Posterior vena cava (tissue), 2 donors: ENCODE measurements at places on chromosomes 2 and 18.

DNA sequence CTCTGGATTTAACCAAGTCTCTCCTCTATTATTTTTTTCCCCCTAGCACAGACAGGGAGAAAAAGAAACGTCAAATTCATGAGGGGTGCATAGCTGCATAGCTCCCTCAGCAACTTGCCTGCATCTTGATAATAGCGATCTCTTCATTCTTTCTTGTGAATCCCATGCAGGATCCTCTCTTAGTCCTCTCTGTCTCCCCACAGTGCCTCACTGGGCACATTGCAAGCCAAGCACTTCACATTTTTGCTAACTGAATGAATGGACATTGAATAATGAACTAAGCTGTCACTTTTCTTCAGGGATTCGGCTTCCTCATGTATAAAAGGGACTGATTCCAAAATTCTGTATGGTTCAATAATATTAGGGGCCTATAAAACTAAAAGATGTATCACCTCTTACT lies 2.9 kb upstream of the EPB41L3 start:
- DNase-seq, result no peak

- no peak for DNase-seq
Measured at GRCh38 chr2:172664766-172665165, 70.9 kb upstream of the RAPGEF4 start.

- no peak for DNase-seq
Measured at GRCh38 chr2:170245312-170245711, 67.4 kb downstream of the MYO3B start.

DNA sequence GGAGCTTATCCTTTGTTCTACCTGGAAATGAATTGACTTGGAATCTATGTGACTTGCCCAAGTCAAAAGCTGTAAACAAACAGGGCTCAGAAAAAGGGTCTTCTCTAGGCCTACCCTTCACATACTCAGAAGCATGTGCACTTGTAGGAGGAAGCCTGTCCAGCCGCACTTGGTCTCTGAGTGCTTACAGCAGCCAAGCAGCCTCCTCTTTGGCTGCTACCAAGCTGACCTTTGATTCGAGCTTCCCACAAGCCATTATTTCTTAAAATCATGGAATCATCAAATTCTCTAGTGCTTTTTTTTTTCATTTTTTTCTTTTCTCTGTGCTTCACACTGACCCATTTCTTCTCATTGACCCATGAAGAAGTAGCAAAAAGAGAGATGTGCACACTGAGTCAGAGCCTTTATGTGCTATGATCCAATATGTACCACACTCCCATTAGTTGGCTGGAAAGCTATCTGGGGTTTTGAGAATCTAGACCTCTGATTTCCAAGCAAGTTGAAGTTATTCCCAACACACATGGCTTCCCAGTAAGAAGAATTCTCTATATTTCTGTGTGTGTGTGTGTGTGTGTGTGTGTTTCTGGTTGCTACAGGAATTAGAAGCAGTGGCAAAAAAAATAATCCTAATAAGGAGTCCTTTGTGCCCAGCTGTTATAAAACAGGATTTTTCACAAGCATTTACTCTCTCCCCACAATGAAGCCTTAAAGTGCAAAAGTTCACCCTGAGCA lies 550.3 kb upstream of the TNP1 start:
- no peak for DNase-seq

DNA sequence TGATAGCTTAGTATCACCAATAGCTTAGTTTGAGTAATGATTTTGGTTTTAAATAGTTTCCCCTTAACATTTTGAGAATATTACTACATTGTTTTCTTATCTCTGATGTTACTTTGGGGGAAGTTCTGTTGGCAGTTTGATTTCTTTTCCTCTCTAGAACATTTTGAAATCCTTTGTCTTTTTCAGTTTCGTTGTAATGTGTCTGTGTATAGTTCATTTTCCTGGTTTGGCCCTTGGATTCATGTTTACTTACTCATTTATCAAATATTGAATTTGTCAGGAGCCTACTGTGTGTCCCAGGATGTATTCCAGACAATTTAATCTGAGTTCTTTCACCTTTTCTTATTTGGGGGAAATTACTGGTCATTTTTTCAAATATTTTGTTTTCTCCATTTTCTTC lies 16.7 kb downstream of the ANKRD12 start:
- no peak for DNase-seq

DNA sequence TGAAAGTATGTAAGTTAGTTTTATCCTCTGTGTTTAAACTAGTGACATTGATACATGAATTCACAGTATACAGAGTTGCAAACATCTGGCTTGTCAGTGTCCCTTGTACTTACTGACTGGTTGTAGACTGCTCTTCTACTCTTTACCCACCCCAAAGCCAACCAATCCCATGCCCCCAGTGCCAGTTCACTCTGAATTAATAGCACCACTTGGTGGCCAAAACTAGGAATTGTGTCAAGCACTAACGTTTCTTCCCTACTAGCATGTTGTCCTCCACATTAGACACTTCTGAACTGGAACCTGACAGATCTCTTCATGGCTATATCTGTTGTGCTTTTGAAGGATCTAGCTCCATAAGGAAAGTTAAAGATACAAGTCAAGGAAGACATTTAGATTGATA lies 27.2 kb upstream of the OTX1 start:
- DNase-seq, result no peak

DNA sequence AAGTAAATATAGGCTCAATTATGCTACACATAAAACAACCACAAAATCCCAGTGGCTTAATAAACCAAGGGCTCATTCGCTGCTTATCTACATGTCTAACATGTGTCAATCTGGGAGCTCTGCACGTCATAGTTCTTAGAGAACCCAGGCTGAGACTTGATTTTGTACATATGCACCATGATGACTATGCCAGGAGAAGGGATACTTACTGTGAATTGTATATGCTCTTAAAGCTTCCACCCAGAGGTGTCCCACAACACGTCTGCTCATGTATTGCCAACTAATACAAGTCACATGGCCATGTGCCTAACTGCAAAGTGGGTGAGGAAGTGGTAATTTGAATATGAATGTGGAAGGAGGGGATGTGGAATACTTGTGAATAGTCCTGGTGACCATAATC lies 262.1 kb downstream of the CPS1 start:
- DNase-seq, result no peak

DNA sequence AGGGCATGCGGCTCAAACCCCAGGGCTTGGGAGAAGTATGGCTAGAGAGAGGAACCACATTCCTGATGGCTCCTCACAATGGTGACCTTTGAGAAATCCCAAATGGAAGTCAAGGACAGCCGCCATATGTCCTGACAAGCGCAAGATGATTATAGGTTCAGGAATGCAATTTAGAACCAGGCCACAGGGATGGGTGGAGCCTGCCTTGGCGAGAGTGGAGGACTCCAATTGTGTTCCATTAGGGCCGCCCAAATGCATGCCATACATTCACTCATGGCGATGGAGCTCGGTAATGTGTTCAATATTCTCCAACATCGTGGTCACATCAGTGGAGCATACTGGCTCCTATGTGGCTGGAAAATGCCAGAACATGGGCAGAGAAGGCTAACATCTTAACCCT lies 662.9 kb upstream of the ID2 start:
- DNase-seq, result no peak

DNA sequence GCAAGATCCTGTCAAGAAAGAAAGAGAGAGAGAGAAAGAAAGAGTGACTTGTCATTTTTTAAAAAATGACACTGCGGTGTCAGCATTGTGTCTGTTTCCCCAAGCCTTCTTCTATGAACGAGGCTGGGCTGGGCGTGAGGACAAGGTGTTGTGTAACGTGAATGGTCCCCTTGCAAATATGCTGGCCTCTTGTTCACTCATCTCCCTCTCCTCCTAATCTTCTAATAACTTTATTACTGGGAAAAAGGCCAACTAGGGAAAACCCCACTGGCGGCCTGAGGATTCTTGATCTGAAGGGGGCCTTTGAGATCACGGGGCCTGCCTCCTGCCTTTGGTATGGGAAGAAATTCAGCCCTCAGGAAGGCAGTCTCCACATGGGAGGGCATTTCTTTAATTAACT lies 163.1 kb downstream of the MIB1 start:
- DNase-seq, result no peak

DNA sequence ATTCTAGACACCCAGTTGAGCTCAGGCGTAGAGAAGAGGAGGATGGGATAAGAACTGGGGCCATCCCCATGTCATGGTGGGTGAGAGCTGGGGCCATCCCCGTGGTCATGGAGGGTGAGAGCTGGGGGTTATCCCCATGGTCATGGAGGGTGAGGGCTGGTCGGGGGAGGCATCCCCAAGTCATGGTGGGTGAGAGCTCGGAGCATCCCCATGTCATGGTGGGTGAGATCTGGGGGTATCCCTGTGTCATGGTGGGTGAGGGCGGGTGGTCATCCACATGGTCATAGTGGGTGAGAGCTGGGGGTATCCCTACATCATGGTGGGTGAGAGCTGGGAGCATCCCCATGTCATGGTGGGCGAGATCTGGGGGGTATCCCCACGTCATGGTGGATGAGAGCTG lies 52.5 kb downstream of the IL1RL2 start:
- no peak for DNase-seq

- no peak for DNase-seq
Measured at GRCh38 chr2:181309586-181309985, 147.6 kb upstream of the ITGA4 start.
